ENCODE measurements at places on chromosomes 6 and 20. TPM values are rescaled to one million over a fixed set of nuclear protein-coding genes. Genes with fewer than 3 reads are reported as not detected.

DNA sequence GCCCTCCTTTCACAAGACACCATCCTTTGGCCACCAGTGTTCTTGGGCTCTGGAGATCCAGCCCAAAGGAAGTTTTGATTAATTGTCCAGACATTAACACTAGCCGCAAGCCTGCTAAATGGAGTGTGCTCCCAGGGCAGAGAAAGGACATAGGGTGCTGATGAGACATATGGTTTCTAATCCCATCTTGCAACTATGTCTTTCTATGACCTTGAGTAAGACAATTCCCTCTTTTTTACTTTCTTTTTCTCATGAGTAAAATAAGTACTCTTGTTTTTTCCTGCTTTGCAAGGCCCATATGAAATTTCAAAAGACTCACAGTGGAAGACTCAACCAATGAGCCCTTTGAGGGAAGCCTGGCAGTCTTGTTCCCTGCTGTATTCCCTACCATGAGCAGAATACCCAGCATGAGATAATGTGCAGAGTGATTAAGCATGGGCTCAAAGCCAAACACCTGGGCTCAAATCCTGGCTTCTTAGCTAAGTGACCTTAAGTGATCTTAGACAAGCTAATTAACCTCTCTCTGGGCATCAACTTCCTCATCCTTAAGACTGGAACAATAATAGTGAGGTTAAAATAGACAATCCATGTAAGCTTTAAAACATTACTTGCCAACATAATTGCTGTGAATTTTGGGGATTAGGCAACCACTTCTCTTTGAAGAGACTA lies at the start of gene WFDC10B:
Gene WFDC10B, minus strand, starts transcription at position 51 of the 669 bp plus-strand sequence. CDS start 19,027 bp downstream, outside the sequence.
- H3K4me1 ChIP-seq = no peaks in the 10 kb centered on the region
- peaks cover 13% of the 10 kb centered on the region for H3K27me3 ChIP-seq
- H3K27ac ChIP-seq = no peak within 1 kb of the TSS
- no peaks in the 10 kb centered on the region for H3K36me3 ChIP-seq
- H3K4me3 ChIP-seq = no peak within 1 kb of the TSS

DNA sequence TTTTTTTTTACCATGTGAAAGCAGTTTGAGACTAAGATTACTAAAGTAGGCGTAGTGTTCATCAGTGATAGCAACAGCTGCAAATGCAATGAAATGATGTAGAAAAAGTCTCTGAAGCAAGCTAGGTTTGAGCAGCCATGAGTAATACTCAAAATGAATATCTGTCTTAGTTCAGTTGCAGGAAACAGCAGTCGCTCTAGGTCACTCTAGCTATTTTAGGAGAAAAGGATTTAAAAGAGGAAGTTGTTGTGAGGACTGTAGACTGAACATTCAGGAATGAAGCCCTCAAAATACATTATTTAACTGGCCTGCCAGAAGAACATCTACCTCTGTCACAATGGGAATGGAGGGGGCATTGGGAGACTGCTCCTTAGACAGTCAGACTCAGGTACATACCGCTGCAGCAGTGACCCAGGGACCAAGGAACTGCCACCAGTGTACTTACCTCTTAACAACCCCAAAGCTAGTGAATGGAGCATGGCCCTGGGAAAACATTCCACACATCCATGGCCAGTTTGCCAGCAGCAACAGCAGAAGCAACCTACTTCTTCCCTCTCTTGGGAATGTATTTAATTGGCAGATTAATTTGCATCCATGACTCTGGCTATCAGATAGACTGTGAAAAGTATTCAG lies 243.0 kb upstream of the KHDRBS2 start:
- H3K27me3 ChIP-seq = no peaks in the 10 kb centered on the region
- no peak for DNase-seq
- H3K4me3 ChIP-seq = no peak overlapping the region
- H3K4me1 ChIP-seq = no peaks in the 10 kb centered on the region

DNA sequence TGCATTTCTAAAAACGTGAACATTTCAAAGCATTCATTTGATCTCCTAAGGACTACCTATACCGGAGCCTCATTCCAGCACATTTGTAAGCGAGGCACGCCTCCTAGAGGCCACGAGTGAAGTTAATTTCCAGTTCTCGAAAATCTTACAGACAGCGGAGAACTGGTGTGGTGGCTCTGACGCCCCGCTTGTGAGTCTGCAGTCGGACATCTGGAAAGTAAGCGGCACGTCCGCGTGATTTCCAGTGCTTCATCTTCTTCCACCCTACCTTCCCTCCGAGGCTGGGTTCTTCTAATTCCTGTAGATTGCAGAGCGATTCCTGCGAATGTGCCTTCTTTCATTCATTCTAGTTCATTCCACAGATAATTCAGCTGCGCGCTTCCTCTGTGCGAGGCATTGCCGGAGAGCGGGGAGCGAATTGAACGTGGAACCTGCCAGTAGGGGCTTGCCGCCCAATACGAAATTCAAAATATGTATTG lies 810 bp upstream of the PRIM2 start:
- peak overlapping the region; percentile 15 for H3K27ac ChIP-seq
- peaks cover 28% of the 10 kb centered on the region for H3K36me3 ChIP-seq

DNA sequence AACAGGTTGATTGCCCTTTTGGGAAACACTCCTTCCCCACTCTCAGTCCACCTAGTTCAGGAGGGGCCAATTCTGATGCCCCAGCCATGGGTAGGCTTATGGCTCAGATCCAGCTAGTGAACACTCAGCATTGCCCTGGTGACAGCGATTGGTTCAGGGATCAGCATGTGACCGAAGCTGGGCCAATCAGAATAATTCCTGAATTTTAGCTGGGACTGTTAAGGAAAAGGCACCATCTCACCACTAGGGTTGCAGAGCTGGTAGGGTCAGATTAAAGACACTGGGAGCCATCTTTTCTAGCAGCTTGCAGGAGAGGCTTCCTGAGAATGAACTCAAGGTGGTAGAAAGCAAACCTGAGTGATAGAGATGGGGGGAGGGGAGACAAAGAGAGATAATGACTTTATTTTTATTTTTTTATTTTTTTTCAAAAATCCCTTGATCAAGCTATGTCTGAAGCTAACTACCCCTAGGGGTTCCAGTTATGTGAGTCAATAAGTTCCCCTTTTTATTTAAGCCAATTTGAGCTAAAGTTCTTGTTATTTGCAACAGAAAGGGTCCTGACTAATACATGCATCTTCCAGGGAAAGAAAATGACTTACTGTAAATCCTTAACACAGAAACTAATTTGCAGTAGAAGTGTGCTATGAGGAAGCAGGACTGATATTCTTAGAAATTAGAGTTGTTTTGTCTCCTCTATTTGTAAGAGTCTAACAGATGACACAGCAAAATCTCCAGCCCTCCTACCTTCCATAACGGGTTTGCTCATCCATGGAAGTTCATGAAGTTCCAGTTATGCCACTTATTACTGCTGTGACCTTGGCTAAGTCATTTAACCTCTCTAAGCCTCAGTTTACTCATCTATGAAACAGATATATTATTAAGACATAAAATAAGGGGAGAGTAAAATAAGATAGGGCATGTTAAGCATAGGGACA lies 44.7 kb downstream of the EYA2 start:
- DNase-seq = no peak
- H3K27me3 ChIP-seq = peaks cover 8% of the 10 kb centered on the region

DNA sequence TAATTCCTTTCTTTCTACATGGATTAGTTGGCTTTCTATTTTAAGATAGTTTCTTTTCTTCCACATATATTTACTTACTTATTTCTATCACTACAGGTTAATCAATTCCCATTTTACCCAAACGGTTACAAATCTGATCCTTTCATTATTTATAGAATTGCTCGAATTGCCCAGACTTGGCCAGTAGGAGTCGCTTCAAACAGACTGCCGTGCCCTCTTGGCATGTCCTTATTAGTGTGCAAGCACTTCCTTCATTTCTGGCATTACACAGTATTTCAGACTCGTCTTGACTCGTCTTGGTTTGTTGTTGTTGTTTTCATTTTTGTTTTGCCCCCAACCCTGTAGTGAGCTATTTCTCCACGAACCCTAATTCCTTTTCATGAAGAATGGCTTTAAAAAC lies 74.6 kb downstream of the SAMD3 start:
- no peak overlapping the region for H3K27ac ChIP-seq
- H3K4me1 ChIP-seq = no peaks in the 10 kb centered on the region
- H3K4me3 ChIP-seq = no peak overlapping the region
- no peak for DNase-seq

GRCh38 chr6:160464744-160465143 lies 116.6 kb downstream of the SLC22A3 start:
- no peaks in the 10 kb centered on the region for H3K27me3 ChIP-seq
- DNase-seq = no peak
- H3K27ac ChIP-seq = no peak overlapping the region
- H3K4me1 ChIP-seq = no peaks in the 10 kb centered on the region

CTCFL gene
- not detected for total RNA-seq

Data from heart right ventricle (tissue), 16 donors.